Breast epithelium (tissue), 4 donors: ENCODE measurements at places on chromosomes 7 and 10.

DNA sequence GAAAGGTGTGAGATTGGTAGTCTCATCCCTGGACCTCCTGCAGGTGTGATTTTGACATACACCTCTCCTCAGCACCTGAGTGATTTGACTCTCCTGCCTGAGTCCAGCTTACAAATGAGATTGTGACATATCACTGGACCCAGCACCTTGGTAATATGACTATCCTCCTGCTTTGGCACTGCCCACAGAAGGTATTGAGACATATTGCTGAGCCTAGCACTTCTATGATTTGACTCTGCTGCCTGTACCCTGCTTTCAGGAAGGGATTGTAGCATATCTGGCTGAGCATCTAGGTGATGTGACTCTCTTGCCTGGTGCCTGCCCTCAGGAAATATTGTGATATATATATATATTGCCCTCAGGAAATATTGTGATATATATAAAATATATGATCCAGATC is 43.5 kb upstream of the ZNF680 start:
- no peak for DNase-seq

DNA sequence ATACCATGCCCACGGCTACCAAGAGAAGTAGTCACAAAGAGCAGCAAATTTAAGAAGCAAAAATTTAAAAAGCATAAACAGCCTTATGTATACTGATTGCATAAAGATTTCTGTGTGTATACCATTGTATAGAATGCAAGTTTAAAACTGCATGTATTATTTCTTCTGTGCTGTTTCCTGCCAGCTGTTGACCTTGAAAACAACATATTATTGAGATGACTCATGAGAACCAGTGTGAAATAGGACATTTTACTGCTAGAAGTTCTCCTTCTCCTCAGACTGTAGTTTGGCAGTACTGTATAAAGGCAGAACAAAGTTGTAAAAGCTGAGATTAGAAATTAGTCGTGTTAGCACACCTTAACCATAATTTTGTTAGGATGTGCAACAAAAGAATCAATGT is 42.3 kb upstream of the SGCE start:
- DNase-seq, result no peak

- no peak for DNase-seq
Measured at GRCh38 chr7:3575753-3576531, 274.9 kb downstream of the SDK1 start.

DNA sequence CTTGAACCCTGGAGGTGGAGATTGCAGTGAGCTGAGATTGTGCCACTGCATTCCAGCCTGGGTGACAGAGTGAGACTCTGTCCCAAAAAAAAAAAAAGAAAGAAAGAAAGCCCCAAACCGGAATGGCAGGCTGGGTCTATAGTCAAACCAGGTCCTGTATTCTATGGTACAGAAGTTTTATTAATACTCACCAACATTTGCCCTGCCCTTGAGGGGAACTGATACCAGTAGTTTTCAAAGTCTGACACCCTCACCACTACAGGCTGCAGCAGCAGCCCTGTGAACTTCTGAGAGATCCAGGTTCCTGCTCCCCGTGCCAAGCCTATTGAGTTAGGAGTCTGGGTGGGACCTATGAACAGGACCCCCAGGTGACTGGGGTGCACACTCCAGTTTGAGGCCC is 80.6 kb downstream of the RGS10 start:
- no peak for DNase-seq

DNA sequence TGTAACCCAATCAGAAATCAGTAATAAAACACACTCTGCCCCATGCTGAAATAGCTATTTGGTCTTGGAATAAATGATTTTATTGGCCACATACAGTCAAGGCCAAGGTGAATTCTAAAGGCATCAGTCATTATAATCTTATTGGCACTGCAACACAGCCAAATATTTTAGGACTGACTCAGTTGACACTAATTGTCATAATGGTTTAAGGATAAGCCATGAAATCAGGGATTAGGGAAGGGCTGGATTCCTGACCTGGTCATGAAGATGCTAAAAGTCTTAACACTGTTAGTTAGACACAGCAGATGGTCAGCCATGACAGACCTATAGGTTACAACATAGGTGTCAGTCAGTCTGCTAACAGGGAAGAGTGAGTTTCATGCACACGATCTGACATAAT is 330.3 kb upstream of the NPSR1 start:
- no peak for DNase-seq

DNA sequence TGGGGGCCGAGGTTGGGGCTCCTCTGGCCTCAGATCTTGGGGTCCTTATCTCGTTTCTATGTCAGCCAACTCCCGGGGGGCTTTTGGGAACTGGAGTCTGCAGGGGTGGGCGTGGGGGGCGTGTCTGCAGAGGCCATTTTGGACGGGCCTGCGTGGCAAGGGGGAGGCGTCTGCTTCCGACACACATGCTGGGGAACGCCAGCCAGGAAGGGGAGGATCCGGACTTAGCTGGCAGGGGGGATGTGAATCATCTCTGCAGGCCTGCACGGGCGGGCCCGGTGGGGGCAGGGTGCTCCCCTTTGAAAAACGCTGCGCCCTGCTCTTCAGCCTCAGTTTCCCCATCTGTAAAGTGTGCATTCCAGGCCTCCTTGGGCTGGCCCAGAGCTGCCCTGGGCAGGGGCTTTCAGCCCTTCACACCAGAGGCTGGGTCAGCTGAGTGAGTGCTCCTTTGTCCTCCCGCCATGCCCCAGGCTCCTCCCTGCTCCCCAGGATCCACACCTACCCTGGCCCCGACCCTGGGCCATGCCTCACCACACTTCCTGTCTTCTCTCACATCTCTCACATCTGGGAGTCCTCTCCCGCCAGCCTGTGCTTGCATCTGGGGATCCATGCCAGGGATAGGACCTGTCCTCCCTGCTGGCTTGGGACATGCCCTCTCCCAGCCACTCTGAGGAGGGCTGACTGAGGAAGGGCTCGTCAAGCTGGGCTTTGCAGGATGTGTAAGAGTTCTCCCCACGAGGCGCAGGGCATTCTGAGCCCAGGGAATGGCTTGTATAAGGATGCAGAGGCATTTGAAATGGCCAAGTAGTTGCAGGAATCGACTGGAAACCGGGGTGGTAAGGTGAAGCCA is 172.6 kb upstream of the TNRC18 start:
- peak; percentile 76 for DNase-seq
